ENCODE measurements at places on chromosomes 5 and 9.

- no peak for DNase-seq
Observed at GRCh38 chr9:37446401-37446800, 18.8 kb downstream of the ZBTB5 start.

- no peak for DNase-seq
Observed at GRCh38 chr9:93307468-93308157, 123.7 kb downstream of the WNK2 start.

GRCh38 chr9:27487128-27487640, 36.9 kb upstream of the IFNK start:
- no peak for DNase-seq

DNA sequence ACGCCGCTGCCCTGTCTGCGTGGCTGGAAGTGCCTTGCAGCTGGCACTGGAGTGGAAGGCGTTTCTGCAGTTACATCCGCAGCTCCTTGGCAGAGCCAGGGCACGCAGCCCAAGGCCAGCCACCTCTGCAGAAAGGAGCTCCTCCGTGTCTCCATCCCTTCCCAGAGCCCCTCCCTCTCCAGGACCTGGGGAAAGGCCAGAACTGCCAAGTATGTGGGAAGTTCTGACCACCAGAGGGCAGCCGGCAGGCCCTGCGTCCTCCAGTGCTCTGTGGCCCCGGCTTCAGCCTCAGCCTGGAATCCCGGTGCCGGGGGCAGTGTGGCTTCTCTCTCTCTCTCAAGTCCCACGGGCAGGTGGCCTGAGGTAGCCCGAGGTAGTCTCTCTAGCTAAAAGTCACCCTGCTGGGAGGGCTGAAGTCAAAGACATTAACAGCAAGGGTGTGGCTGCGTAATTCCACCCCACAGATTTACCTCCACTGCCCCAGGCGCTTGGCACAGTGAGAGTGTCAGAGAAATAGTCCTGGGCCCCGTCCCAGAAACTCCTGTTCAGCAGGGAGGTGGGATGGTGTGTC, 101.7 kb upstream of the FCN2 start:
- no peak for DNase-seq

GRCh38 chr5:149999866-150000255, 593 bp downstream of the TIGD6 start:
- no peak for DNase-seq

DNA sequence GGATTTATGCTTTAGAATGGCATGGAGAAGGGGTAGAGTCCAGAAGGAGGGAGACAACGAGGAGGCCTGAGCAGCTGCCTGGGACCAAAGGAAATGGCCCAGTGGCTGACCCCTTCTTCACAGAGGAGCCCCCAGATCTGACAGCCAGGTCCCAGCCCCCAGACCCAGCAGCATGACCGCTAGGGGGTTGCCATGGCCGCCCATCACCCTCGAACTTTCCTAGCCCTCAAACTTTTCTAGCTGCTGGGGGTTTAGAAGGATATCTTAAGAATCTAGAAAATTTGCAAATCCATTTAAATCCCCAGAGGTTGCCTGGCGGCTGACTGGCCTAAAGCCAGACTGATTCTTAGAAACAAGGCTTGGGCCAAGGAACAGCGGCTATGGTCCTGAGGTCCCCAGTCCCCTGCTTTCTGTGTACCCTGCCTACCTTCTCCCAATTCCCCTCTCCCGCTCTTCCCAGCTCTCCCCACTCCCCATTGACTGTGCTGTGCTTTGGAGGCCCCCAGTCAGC, 972 bp downstream of the PDGFRB start:
- DNase-seq, result no peak

DNA sequence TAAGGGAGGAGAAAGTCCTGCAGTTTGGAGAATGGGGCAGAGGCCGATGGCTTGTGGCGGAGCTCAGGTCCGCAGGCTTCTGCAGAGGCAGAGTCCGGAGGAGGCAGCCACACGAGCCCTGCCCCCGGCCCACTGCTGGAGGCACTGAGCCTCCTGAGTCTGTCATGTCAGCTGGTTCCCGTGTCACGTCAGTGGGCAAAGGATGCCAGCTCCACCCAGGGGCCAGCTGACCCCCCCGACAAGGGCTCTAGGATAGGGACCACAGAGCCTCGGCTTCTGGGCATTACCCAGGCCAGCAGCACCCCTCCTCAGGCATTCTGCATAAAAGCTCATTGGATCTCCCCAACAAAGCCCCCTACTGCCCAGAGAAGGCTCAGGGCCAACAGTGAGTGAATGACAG, 8.5 kb downstream of the SH3PXD2B start:
- DNase-seq, result no peak

GRCh38 chr5:157026789-157027424, 32.0 kb downstream of the HAVCR1 start:
- no peak for DNase-seq

- no peak for DNase-seq
Observed at GRCh38 chr9:126784401-126784800, 20.4 kb upstream of the ZBTB43 start.

DNA sequence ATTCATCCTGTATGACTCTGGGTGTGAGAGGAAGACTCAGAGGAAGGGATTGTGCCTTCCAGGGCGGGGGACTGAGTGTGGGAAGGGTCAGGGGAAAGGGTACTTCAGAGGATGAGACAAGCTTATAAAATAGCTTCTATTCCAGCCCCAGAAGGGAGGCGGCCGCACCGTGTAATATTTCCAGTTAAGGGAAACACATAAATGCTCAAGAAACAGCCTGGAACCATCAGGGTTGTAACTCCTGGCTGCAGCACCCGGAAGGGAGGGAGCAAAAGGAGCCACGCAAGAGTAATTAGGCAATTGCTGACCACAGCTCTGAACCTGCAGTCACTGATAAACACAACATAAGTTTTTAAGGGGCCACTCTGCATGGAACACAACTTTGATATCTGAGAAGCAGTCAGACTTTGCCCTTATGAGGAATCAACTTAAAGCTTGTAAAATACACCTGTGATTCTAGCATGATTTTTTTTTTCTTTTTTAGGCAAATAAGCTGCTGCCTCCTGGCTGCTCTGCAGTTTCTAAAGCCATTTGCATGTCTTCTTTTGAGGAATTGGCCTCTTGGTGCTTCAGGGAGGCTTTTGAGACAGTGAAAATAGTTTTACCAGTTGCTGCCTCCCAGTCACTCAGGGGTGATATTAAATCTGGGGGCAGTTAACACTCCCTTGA, 382.7 kb downstream of the ENC1 start:
- no peak for DNase-seq

DNA sequence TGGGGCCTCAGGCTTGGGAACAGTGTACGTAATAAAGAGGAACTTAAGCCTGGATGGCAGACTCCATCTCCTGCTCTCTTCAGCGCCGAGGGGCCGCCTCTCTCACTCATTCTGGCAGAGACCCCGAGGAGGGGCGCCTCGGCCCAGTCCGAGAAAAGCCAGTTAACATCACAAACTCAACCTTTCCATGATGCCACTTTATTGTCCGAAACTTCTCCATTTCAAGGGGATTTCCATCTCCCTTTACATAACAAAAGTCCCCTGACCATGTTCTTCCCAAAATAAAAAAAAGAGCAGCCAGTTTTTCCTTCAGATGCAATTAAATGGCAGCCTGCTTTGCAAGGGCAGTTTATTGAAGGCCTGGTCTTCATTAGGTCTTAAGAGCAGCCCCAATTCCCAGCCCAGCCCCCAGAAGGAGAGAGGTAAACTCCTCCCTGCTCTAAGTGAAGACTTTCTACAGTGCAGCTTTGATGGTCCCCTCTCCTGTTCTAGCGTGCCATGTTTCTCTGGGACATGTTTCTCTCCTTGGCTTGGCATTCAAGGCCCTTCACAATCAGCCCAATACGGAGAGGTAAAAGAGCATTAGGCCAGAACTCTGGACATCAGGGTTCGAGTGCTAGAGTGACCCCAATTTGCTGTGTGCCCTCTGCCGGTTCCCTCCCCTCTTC, 19.5 kb upstream of the RAB14 start:
- no peak for DNase-seq

DNA sequence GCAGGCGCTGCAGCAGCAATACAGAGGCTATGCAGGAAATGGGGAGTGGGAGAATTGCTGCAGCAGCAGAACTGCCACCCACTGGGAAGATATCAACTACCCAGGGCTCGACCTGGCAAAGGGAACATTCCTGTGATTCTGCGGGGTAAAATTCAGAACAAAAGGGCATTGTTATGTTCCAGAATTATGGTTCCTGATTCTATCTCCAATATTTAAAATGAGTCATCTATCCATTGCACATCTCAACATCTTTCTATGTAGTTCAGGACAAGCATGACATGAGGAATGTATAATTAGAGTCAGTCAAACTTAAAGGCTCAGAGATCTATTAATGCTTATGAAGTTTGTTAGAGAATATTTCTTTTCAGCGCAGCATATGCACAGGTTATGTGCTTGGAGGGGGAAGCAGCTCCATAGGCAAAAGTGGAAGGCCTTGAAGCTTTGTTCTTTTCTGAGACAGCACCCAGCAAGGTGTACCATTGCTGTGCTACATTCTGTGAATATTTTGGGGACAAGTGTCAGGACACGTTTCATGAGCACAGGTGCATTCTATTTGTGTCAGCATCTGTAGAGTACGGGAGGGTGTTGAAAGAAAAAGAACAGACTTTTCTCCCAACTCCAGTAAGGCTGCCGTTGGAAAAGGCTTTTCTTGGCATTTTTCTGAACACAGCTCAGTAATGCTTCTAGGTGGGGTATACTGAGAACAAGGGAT, 395.6 kb upstream of the MPDZ start:
- no peak for DNase-seq

GRCh38 chr5:82205005-82205404, 73.1 kb downstream of the RPS23 start:
- DNase-seq, result no peak

DNA sequence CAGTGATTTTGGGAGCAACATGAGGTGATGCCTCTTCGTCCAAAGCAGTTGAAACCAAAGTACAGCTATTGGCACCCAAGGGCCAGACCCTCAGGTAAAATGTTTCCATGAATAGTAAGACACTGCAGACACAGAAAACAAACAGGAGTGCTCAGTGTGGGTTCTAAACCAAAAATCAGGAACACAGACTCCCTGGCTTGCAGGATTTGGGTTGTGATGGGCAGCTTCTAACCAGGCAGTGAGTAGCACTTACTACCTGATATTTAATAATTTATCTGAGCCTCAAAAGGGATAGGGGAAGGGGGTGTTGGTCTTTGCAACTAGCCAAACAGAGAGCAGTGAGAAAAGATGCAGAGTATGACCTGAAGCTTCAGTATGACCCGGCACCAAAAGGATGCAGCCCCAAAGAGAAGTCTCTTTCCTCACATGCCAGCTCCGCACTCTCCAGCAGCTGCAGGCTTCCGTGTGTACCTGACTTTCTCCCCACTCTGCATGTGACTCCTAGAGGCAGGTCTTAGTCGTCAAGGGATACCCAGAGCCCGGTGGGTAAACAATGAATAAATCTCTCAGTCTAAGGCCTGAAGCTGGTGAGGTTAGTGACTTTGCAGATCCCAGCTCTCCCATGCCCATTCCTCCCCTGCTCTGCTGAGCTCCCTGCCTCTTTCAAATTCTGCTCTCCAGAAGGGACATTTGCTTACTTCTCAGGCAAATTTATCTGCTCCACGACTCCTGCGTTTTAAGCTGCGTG, 105.4 kb upstream of the SPOCK1 start:
- no peak for DNase-seq

DNA sequence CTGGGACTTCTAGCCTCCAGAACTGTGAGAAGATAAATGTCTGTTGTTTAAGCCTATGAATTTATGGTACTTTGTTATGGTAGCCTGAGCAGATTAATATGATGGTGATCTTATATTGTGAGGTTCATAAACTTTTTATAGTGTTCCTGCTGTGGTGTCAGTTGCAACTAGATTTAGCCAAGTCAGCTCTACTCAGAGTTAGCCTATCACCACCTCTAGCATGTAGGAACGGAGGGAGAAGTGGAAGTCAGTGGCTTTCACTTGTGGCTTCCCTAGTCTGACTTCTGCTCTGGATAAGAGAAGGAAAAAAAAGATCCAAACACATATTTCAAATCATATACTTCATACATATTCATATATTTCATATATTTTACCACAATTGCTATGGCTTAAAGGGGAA, 6.6 kb downstream of the POC5 start:
- no peak for DNase-seq

GRCh38 chr5:159807586-159807985, 108.7 kb upstream of the ADRA1B start:
- DNase-seq, result no peak

DNA sequence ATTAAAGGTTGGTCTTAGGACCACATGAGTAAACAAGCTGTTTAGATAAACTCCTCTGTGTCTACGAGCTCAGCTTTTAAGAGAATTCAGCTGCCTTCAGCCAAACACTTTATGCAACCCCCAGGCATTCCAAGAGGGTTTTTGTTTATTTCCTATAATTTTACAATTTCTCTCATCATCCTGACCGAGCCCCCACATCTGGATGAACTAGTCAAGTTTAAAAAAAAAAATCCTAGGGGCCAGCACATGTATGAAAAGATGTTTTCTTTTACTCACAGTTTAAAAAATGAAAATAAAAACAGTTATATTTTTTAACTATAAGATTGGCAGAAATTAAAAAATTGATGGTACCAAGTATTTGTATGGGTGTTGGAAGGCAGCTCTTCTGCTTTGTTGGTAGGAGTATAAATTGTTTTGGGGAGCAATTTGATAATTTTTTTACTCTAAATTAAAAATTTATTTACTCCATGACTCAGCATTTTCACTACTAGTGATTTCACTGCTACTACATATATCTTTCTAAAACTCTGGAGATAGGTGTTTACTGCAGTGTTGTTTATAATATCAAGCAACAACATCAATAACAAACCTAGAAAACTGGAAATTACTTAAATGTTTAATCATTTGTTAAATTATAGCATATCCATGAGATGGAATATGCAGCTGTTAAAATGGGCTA, 18.1 kb downstream of the YTHDC2 start:
- DNase-seq, result no peak
